ENCODE measurements at places on chromosomes 13 and 19.

- DNase-seq: no peak
Measured at GRCh38 chr13:104267206-104267811, 1201.1 kb upstream of the SLC10A2 start.

DNA sequence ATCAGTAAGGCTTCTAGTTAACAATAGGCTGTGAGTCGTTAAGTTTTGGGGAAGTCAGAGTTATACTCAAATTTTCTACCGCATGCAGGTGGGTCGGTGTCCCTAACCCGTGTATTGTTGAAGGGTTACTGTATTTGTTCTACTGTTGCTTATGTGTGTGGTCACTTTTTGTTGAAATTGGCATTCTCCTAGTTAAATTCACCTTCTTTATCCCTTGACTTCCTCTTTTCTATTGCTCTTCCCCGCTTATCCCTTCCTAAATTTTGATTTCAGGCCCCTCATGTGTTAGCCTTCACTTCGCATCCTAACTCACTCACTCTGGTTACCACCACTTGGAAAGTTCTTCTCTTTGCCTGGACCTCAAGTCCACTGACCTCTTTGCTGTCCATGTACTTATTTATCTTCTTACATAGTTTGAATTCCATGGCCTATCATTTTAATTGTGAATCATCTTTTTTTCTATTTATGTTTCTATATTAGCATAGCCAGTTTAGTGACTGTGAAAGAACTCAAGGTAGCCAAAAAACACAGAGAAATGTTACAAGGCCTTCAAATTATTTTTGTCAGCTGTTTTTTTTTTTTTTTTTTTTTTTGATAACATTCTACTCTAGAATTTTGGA is 52.9 kb downstream of the NDFIP2 start:
- DNase-seq: no peak

GRCh38 chr13:109425821-109426689 is 360.3 kb downstream of the IRS2 start:
- no peak for DNase-seq

- no peak for DNase-seq
Measured at GRCh38 chr19:38194061-38194701, 29.8 kb downstream of the DPF1 start.

DNA sequence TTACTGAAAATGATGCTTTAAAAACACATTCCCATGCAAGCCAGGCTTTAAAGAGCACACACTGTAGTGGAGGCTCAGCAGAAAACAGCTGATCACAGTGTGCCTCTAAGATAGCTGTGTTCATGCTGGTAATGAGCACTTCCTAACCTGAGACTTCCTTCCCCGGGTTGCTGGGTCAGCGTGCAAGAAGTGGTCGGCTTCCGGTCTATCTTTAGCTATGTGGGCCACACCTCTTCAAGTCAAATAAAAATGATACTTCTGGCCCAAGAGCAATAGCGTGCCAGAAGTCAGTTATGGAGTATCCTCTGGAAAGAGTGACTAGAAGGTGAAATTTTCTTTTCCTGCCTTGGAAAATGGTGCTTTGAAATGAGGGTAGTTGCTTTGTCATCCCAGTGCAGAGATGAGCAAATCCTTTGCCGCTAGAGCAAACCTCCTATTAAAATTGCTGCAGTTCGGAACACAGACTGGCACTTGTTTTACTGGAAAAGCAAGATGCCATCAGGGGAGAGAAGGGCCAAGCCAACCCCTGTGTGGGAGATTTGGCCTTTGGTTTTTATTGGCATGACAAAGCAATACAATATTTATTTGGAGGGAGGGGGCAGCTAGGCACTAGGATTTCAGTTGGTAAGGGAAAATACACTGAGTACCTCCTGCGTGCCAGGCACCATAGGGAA is 64.2 kb downstream of the ARHGAP35 start:
- no peak for DNase-seq

- DNase-seq: no peak
Measured at GRCh38 chr19:18814063-18814462, 17.7 kb upstream of the UPF1 start.

DNA sequence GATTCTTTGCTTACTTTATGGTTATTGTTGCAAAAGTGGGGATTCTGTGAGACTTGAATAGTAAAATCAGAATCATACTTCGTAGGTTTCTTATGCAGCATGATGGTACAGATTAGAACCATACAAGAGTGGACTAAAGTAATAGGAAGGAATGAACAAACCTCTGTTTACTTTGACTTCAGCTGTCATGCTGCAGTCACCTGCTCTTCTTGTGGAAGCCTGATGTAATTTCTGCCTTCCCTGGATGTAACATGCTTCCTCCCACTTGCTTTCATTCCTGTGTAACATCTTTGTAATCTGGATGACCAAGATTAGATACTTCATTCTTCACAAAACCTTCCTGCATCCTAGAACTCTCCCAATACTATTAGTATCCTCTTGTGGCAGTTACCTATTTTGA is 235.0 kb downstream of the PCCA start:
- no peak for DNase-seq

DNA sequence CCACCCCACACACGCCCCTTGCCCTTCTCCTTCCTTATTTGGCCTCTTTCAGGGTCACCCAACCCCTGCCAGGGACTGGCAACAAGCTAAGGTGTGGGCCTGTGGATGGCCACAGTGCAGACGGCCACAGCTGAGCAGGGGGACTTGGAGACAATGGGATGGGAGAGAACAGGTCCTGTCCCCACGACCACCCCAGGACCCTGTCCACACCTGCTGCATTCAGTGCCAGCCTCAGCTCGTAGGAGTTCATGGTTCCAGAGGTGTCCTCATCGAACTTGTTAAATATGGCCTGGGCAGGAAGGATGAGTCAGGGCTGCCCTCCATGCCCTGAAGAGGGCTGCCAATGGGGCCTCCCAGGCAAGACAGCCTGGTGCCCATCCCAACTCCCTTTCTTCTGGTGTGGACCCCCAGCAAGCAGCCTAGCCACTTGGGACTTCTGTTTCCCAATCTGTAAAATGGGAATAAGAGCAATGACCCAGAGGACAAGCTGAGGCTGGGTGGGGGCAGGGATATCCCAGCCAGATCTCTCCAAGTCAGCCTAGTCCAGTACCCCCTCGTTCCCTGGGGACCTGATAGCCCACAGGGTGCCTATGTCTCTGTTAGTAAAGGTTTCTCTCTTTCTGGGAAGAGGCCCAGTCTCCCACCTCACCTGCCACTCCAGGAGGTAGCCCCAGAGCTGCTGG is 10.6 kb downstream of the CAPN12 start:
- no peak for DNase-seq

GRCh38 chr19:43711751-43712355 is 4.0 kb upstream of the IRGC start:
- DNase-seq: no peak

DNA sequence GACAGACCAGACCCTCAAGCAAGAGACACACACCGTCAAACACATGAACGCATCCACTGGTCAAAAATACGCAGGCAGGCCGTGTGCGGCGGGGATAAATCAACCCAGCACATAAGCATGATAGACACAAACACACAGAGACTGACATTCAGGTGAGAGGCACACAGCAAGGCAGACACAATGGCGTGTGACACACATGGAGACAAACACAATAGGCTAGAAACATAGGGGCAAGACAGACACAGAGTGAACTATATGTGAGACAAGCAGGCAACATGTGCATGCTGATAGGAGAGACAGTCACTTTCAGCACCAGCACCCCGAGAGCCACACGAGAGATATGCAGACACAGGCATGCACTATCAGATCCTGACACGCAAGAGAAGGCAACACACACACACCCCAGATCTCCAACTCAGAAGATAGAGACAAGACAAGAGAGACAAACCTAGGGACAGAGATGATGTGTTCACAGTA is 6.9 kb upstream of the JUNB start:
- no peak for DNase-seq

DNA sequence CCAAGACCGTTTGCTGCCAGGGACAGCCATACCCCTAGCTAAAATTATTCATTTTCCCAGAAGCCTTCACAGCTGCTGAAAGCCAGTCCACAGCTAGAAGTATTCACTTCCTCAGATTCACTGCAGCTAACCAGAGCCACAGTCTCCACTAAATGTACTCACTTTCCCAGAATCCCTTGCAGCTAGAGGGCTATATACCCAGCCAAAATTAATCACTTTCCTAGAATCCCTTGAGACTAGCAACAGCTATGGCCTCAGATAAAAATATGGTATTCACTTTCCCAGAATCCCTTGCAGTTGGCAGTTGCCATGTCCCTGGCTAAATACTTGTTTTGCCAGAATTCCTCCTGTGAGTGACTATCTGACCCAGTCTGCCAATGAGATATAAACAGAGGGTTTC is 13.8 kb upstream of the MEIS3 start:
- no peak for DNase-seq

DNA sequence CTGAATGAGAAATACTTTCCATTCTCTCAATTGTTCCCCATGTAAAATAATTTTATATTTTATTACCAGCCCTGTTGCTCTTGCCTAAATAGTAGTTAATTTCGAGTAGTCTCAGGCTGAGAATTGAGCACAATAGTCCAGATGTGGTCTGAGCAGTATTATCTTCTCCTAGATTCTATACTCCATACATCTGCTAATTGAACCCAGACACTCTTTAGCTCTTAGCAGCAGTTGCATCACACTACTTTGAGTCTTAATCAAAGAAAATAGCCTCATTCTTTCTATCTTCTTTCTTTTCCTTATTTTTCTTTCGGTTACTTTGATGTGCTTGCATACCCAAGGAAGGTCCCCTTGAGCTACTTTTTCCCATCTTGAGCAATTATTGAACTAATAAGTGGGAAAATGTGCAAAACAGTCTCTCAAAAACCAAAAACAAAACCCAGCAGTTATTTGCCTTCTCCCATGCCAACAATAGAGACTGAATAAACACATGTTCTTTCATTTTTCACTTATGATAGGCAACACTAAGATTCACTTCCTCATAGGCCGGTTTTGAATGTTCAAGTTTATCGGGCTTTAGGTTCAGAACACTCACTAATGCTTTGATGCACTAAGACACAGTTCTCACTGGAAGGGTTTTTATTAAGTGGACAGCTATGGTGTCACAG is 204.5 kb downstream of the POU4F1 start:
- no peak for DNase-seq

GRCh38 chr19:22935151-22935550 is 67.8 kb downstream of the ZNF728 start:
- no peak for DNase-seq

DNA sequence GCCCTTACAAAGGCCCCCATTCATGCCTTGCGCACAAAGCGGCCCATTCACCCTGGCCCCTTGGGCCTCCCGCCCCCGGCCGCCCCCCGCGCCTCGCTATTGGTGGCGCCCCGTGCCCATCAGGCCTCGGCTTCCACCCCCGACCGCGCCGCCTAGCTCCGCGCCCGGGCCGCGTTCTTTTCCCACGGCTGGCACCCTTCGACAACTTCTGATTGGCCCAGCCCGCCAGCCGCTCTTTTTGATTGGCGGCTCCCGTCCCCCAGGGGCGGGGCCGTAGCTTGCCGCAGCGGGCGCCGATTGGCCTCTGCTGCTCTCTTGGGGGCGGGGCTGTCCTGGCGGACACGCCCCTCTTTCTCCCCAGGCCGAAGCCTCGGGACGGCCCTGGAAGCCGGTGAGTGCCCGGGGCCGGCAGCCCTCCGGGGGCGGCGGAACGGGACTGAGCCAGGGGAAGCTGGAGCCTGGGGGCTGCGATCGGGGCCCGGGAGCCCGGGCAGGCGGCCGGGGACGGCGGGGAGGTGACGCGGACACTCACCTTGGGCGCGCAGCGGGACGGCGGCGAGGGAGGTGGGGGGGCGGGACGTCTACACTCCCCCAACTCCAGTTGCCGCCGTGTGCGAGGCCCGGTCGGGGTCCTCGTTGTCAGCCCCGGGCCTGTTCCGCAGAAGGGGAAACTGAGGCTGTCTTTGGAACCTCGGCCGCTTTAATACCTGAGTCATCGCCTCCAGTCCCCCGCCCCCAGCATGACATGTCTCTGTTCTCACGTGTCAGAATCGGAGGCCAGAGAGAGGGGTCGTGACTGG is at the start of gene MYH14:
TSS of gene MYH14 (plus strand) at position 342 of the 800 bp plus-strand sequence. CDS start 6,744 bp downstream, outside the sequence.
- no peak for DNase-seq

GRCh38 chr19:38735257-38735686 is 9.0 kb downstream of the CAPN12 start:
- no peak for DNase-seq

- DNase-seq: no peak
Measured at GRCh38 chr13:67062160-67062559, 168.0 kb downstream of the PCDH9 start.
